ENCODE measurements at places on chromosomes 13 and 19. TPM values are rescaled to one million over a fixed set of nuclear protein-coding genes. Genes with fewer than 3 reads are reported as not detected.

The ATP8B3 gene
- 1.4 TPM for total RNA-seq

- no peak for DNase-seq
Observed at GRCh38 chr13:100459747-100460146, 128.8 kb downstream of the GGACT start.

The ZNF20 gene
- total RNA-seq: 5.4 TPM

GRCh38 chr19:17499648-17500446, 11.6 kb upstream of the PGLS start:
- DNase-seq: no peak

- DNase-seq: no peak
Observed at GRCh38 chr19:55362990-55363716, at the start of gene GARIN5B. GARIN5B (minus strand) TSS chr19:55363260; CDS start chr19:55363066, 194 bp downstream.

GRCh38 chr19:35363711-35364425, 5.6 kb downstream of the FFAR3 start:
- DNase-seq: no peak

DNA sequence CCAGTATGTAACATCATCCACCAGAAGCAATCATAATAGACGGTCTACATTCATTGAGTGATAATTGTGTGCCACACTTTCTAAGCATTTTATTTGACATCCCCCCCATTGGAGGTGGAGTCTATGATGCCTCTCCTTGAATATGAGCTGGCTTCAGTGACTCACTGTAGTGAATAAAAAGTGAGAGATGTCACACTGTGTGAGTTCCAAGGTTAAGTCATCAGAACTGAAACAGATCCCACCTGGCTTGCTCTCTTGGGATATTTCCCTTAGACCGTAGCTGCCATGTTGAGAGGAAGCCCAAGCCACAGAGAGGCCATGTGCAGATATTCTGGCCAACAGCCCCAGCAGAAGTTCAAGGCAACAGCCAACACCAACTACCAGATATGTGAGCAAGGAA, 12.6 kb downstream of the RTBDN start:
- no peak for DNase-seq

Data from SK-MEL-5 (cell line).